PC-3 (cell line): ENCODE measurements at places on chromosomes 3 and 15. TPM values are rescaled to one million over a fixed set of nuclear protein-coding genes. Genes with fewer than 3 reads are reported as not detected.

The KNG1 gene
- total RNA-seq = not detected in 2 replicates

The TUSC7 gene
- not detected in 2 replicates for total RNA-seq

GRCh38 chr15:64349375-64349774, 6.6 kb downstream of the CSNK1G1 start:
- H3K4me1 ChIP-seq = no peaks in the 10 kb centered on the region; the same call in 1 of the 2 replicates
- H3K27ac ChIP-seq = no peak overlapping the region
- DNase-seq = no peak
- no peaks in the 10 kb centered on the region for H3K36me3 ChIP-seq

GRCh38 chr3:5214352-5214751, 26.8 kb downstream of the EDEM1 start:
- H3K4me1 ChIP-seq = peaks cover 9% of the 10 kb centered on the region; the same call in 1 of the 2 replicates
- no peak overlapping the region for H3K27ac ChIP-seq
- peaks cover 47% of the 10 kb centered on the region for H3K36me3 ChIP-seq
- no peak for DNase-seq

- H3K27ac ChIP-seq = no peak overlapping the region
- no peak overlapping the region for H3K4me3 ChIP-seq
Measured at GRCh38 chr3:28042707-28043106, 198.7 kb upstream of the CMC1 start.

GRCh38 chr3:51380601-51381332, 4.3 kb upstream of the MANF start:
- DNase-seq = no peak
- H3K4me3 ChIP-seq = no peak overlapping the region
- no peak overlapping the region for H3K27ac ChIP-seq
- H3K36me3 ChIP-seq = peaks cover under 1% of the 10 kb centered on the region; the same call in 1 of the 2 replicates
- H3K4me1 ChIP-seq = peaks cover 8% of the 10 kb centered on the region; the same call in 1 of the 2 replicates

DNA sequence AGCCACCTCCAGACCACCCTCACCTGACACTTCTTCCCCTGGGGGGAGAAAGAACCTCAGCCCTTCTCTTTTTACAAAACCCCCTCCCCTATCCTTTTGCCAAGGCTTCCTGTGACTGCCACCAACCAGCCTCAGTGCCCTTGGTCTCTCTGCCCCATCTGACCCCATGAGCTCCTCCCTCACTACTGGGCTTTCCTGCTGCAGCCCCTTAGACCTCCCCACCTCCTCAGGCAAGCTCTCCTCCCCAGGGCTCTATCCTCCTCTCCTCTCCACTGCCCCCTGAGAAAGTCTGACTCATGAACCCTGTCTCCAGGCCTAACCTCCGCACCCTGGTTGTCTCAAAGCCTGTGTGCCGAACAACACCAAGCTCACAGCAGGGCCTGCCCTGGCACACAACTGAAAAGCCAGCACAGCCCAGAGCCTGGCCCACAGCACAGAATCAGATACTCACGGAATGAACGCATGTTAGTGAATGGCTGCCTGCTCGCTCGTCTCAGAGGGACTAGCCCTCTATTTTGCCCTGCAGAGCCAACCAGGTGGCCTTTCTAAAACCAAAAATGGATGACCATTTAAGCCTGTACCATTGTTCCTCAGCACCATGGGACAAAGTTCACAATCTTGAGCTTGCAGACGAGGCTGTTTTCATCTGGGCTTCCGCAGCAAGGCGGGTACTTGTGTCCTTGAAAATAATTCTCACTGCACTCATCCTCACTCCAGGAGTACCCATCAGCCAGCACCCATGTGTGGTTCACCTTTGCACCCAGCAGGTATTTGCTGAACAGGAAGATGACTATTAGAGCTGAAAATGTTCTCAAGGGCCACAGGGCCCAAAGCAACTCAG, 1.7 kb downstream of the CHDH start:
- no peaks in the 10 kb centered on the region for H3K36me3 ChIP-seq
- H3K27ac ChIP-seq = no peak overlapping the region
- peak overlapping the region; percentile 68; the same call in 1 of the 2 replicates for H3K4me3 ChIP-seq
- DNase-seq = no peak
